Motor neuron (in vitro differentiated cells): ENCODE measurements at places on chromosomes 3 and 15. TPM values are rescaled to one million over a fixed set of nuclear protein-coding genes. Genes with fewer than 3 reads are reported as not detected.

- no peak for ATAC-seq
Observed at GRCh38 chr3:89223188-89223587, 115.8 kb downstream of the EPHA3 start.

DNA sequence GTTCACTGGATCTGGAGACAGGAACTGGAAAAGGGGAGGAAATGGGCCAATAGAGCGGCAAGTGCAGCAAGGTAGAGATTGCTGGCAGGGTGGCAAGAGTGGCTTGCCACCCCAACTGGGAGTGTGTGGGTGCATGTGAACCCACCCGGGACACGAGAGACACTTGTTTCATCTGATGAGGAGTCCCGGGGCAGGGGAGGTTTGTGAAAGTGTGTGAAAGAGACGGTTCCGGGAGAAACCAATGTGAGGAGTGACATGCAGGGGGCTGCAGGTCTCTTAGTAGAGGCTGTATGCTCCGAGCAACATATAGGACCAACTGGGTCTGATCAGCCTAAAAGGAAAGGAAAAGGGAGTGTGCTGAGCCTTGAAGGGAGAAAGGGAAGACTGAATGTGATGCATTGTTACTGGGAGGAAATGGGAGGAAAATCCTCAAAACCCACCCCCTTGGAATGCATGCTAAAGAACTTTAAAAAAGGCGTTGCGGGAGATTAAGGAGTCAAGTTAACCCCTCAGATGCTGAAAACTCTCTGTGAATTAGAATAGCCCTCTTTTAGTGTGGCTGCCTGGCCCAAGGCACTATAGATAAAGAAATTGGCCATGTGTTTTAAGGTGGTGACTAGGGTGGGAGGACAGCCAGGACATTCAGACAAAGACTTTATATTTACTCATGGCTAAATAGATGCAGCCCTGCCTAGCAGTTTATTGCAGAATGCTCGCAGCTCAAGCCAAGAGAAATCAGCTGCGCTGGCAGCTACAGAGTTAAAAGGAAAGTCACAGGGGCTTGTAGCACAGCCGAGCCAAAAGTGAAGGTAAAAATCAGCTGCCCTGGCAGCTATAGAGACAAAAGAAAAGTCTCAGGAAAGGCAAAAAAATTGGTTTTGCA, 9.1 kb upstream of the SLC9C1 start:
- ATAC-seq = peak; percentile 60

- no peak for ATAC-seq
Observed at GRCh38 chr3:156209631-156210335, 89.4 kb downstream of the KCNAB1 start.

DNA sequence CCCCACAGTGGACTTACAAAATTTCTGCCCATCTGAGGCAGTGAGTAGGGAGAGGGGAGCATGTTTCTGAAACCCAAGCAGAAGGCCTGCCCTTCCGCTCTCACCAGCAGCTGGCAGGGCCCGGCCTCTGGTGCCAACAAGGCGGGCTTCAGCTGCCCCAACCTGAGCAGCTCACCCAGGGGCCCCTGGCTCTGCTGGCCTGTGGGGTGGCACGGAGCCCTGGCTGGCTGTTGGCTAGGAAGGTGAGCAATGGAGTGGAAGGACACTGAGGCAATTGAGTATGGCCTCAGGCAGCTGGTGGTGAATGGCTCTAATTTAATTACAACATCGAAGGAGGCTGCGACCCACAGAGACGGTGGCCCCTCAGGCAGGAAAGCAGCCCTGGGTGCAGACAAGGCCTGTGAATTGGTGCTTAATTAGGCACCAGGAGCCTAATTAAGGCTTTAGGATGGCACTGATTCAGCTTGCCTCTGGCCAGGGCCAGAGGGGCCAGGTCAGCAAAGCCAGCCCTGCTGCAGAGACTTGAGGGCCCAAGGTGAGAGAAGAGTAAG, 60.9 kb downstream of the ST8SIA2 start:
- no peak for ATAC-seq

DGKG gene
- total RNA-seq = 0.88 and 1.5 TPM in 2 replicates

GRCh38 chr3:197327701-197328100, 29.3 kb upstream of the DLG1 start:
- peak; percentile 100 for ATAC-seq

GRCh38 chr15:31500766-31501449, 174.3 kb downstream of the KLF13 start:
- no peak for ATAC-seq

DNA sequence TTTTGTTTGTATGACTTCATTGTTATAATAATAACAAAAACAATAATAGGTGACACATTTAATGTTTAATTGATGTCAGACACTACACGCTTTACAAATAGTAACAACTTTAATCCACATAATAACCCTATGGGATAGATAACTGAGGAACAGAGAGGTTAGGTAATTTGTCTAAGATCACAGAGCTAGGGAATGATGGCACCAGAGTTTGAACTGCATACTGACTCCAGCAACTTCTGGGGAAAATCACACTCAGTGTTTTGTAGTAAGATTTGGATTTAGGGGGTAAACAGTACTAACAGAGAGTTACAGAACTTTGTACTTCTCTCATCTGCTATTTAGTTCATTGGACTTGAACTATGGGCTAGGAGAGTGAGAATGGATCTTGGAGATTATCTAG, 66.0 kb downstream of the CMSS1 start:
- no peak for ATAC-seq

- no peak for ATAC-seq
Observed at GRCh38 chr15:70652341-70652740, 111.0 kb downstream of the UACA start.

MED12L gene
- 8.1 and 9.9 TPM in 2 replicates for total RNA-seq

DNA sequence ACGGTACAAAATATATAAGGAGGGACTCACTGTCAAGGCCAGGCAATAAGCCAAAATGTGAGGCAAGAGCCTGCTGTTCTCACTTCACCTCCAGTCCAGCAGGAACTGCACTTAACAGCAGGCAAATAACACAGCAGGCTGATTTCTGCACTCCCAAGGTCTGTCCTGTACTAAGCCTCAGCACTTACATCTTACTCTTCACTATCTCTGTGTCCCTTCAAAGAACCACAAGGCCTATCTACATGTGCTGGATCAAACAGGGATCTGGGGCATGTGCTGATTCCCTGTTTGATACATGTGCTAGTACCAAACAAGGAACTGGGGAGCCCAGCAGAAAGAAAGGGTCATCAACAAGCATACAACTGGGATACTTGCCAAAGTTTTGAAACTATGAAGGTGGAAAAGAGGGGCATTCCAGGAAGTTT, 22.2 kb downstream of the UACA start:
- ATAC-seq = no peak

- ATAC-seq = no peak
Observed at GRCh38 chr3:53817211-53817610, 29.0 kb downstream of the CHDH start.

DNA sequence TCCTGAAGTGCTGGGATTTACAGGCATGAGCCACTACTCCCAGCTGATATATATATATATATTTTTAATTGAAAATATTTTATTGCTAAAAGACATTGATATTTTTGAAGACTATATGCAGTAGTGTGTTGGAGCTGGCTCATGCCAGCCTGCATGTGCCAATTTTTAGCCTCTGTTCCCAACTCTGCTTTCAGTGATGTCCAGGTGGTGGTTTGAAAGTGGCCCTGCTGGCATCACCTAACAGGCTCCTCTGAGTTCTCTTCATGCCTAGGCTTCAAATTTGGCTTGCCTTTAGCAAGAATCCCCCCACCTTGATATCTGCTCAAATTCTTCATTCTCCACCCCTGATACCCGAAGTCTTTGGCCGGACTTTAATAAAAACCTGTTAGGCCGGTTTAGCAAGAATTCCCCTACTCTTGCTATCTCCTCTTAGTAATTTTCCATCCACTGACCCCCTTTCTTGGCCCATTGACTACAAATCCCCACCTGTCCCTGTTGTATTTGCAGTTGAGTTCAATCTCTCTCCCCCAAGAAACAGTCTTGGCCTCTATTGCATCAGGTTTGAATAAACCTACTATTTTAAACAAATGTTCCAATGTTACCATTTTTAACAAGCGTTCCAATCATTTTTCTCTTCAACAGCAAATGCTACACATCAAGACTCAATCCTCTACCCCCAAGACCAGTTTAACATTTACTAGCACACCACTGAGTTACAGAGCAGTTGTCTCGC, 23.9 kb upstream of the CTSH start:
- no peak for ATAC-seq

PRICKLE2 gene
- 12.6 and 12.8 TPM in 2 replicates for total RNA-seq

SLC12A1 gene
- 0.25 and 0.32 TPM in 2 replicates for total RNA-seq

DNA sequence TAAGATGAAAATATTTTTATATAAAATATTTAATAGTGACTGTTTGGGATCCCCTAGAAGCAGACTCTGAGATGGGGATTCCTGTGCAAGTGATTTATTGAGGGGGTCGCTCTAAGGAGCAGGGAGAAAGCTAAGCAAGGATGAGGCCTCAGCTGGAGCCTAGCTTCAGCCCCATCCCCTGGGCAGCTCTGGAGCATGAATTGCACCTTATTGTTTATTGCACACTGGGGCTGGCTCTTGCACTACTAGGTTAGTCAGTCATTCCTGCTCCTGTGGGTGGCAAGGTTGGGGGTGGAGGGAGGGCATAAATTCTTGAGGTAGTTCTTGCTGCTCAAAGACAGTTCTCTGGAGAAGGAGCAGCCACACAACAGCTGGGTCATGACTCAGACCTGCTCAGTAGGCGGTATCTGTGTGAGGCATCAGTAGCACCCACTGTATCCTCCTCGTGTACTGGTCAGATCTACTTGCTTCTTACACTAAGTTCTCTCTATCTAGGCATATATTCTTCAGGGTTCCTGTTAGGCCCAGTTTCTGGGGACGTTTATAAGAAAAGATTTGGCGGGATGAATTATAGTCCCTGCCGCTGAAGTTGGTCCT, 27.2 kb upstream of the TNFSF10 start:
- peak; percentile 32 for ATAC-seq

MB21D2 gene
- 25.2 and 25.6 TPM in 2 replicates for total RNA-seq

DNA sequence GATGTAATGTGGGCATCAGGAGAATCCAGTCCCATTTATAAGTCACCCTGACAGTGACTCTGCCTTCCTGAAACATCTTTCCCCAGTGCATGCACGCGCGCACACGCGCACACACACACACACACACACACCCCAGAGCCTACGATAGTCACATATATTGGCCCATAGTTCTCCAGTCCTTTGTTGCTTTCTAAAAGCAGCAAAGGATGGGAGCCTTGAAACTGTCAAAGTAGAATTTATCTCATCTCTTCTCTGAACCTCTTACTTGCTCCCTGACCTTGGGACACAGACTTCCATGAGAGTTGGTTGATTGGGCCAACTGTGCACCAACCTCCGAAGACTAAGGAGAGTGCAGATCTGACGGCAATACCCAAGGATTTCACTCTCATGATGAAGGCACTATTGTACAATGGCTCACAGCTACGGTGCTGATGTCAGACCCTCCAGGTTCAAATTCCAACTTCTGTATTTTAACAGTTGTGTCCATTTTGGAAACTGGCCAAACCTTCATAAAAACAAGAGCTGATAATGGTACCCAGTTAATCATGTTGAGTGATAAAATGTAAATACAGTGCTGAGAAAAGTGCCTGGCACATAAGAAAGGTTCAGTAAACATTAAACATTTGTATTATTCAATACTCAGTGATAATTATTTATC, 8.3 kb downstream of the CPA3 start:
- no peak for ATAC-seq

DNA sequence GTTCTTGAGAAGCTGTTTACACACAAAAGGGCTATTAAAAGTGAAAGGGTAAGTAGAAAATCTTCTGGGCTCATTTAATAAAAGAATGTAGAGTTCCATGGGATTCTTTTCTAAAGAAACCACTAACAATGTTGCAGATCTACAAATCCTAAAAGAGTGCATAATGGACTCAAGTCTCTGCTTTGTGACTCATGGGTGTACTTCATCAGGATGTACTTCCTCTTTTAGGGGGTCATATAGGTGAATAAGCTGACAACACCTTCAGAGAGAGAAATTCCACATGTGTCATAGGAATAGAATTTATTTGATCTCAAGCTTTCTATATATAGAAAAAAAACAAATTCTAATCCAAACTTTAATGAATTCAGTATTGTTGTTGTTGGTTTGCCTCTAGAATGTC, 355.5 kb downstream of the TIGIT start:
- no peak for ATAC-seq

DNA sequence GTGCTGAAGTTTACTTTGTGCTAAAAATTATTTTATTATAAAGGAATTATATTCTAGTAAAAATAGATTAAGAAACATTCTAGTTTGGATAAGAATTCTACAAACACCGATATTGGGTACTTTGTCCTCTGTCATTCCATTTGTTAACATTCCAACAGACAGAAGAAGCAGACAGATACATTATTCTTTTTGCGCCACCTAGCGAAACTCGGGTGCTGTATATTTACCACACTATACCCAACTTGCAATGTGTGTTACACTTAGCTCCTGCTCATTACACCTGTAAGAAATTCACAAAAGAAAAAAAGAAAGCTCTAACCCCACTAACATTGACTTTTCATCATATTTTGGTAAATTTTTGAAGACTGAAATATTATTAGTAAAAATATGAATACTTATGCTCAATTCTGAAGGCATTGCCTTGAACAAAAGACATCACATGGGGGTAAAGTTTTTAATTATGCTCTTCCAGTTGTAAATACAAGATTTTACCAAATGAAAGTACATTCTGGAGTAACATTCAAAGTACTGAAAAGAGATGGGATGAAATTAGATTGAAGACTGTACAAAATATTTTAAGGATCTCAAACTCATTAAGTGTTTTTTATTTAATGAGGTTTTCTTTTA, 136.5 kb upstream of the MLF1 start:
- ATAC-seq = peak; percentile 74

SLCO2A1 gene
- 0.18 and 0.41 TPM in 2 replicates for total RNA-seq

- ATAC-seq = no peak
Observed at GRCh38 chr3:17110660-17111396, 226.1 kb downstream of the PLCL2 start.
